Stimulated activated CD4-positive, alpha-beta T cell treated with anti-CD3 and anti-CD28 coated beads, Interleukin-1b, Interleukin-23, amount 100 ng/mL, for 4 hours (primary cell): ENCODE measurements at places on chromosomes 6 and 20.
A peak's percentile ranks its signal among the peaks of the same experiment; 100 is the strongest.

DNA sequence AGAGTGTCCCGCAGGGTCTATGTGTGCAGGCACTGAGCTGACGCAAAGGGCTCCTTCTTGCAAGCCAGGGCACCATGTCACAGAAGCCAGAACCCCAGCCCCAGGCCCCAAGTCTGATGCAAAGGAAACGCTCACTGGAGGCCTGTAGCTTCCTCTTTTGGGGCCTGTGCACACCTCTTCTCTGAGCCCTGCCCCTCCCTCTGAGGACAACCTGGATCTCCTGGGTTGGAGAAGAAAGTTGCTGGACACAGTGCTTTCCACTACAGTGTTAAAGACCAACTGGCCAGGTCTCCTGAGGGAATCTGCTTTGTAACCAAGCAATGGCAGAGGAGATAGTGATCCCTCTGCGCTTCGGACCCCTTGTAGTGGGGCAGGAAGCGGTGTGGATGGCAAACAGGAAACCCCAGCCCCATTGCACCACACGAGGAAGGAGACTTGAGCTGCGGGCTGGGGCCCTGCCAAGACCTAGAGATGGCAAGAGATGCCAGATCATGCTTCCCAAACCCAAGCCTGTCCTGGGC lies 90.0 kb downstream of the PRND start:
- no peak for DNase-seq

DNA sequence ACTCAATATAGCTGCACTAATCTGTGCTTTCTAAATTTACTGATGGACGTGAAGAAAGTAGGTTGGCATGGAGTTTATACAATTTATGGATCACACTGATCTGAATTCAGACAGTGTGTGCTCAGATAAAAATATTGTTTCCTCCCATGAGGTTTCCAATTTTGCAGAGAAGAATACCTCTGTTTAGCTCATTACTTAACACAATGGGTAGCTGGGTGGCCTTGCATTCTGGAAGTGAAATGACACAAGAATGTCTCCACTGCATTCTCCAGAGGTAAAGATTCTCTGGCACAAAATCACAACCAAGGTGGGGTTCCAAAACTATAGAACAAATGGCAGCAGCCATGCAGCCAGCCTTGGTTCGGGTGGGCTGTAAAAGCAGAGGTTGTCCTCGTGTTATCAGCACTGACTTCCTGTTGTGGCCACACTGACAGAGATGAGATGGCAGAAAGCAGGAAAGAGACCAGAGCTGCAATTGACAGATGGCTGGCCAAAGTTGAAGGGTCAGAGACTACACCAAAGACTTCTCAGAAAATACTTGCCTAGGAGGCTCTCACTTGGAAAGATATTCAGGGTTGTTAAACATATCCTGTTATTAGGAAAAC lies 50.2 kb downstream of the HDAC2 start:
- DNase-seq, result no peak

- DNase-seq, result no peak
Observed at GRCh38 chr6:113969888-113970804, 802 bp downstream of the HDAC2 start.

DNA sequence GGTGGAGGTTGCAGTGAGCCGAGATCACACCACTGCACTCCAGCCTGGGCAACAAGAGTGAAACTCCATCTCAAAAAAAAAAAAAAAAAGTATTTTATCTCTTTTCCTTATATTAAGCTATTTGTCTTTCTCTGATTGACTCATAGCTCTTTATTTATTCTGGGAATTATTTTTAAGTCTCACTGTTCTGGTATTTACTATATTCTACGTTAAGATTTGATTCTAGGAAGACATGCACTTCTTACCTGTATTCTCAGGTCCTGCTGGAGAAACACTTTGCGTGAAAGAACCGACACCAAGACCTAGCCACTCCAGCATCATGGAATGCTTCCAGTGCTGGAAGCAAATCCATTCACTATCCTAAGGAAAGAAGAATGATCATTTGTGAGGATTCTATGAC lies 17.6 kb downstream of the ZNFX1 start:
- DNase-seq, result no peak

- DNase-seq, result no peak
Observed at GRCh38 chr6:136274062-136274461, 15.6 kb downstream of the BCLAF1 start.

DNA sequence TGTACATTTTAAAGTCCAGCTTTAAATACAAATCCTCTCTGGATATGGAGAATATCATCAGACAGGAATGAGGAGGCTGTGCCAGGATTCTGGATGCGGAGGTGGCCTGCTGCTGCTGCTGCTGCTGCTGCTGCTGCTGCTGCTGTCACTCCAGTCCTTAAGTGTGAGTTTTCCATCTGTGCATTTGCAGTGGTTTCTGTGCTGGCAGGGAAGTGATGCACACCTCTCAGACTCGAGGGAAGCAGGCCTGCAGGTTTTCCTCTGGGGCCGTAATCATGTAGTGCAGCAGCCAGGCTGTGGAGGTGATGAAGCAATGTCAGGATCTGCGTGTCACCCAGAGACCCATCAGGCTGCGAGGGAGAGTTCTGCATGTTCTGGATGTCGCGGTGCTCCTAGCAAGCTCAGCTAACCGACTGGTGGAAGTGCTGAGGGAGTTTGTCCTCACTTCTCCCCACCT lies 32.0 kb downstream of the CFAP61 start:
- no peak for DNase-seq

GRCh38 chr6:35165630-35166071 lies 24.5 kb upstream of the TCP11 start:
- DNase-seq, result no peak

GRCh38 chr6:36954262-36954931 lies at the start of gene PI16:
Gene PI16, plus strand, starts transcription at chr6:36954738. Its CDS starts 23 bp downstream, at chr6:36954761.
- DNase-seq, result no peak

GRCh38 chr6:163994566-163994965 lies 580.0 kb downstream of the QKI start:
- DNase-seq, result no peak

GRCh38 chr20:32336918-32337347 lies 21.2 kb upstream of the ASXL1 start:
- no peak for DNase-seq

DNA sequence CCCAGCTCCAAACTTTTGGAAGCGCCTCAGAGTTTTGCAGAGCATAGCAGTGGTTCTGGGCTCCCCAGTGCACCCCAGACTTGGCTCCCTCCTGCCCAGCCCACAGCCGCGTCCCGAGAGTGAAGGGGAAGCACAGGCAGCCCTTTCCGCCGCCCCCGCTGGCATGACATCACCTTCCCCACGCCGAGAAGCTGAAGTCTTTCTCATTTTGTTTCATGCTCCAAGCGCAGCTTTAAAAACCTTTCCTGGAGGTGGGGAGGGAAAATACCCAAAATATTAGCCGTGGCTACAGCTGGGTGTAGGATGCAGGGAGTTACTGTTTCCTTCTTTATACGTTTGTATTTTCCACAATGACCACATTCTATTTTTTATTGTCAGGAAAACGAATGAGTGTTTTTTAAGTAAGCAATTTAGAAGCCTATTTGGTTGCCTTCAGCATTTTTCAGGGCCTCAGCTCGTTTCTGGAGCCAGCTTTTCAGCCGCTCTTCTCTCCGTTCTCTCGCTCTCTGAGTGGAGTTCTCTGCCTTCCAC lies 72.9 kb downstream of the SNX5 start:
- peak; percentile 9 for DNase-seq

DNA sequence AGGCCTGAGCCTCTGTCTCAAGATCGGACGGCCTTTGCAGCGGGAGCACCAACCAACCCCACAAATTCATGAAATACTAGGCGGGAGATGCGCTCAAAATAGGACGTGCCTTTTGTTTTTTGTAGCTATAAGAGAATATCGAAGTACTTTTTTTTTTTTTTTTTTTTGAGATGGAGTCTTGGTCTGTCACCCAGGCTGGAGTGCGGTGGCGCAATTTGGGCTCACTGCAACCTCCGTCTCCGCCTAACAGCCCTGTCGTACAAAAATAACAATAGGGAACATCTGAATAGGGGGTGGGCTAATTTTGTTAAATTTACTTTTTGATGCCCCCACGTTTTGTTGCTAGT lies 5.9 kb upstream of the TUBB2A start:
- DNase-seq, result no peak

GRCh38 chr6:3026791-3027626 lies 27.3 kb downstream of the NQO2 start:
- no peak for DNase-seq

DNA sequence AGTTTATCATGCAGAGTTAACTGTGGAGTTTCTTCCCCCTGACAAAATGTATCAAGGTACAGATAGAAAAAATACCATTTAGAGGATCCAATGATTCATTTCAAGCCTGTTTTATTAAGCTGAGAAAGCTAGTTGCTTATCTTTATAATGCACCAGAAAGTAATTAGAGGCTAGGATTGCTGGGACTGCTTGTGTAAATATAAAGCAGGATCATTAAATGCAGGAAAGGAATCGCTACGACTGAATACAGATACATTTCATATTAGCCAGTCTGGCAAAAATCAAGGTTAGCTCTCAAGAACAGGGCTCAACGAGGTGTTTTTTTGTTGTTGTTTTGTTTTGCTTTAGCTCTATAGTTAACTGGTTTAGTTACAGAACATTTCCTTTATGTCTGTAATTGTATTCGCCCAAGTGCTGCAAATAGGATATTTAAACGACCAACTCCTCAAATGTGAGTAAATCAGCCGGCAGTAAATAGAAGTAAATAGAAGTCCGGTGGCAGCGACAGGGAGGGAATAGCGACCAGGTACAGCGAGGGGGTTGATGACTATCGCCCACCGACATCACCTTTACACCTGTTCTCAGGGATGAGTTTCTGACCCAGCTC lies 748 bp downstream of the UBE2J1 start:
- DNase-seq, result no peak

DNA sequence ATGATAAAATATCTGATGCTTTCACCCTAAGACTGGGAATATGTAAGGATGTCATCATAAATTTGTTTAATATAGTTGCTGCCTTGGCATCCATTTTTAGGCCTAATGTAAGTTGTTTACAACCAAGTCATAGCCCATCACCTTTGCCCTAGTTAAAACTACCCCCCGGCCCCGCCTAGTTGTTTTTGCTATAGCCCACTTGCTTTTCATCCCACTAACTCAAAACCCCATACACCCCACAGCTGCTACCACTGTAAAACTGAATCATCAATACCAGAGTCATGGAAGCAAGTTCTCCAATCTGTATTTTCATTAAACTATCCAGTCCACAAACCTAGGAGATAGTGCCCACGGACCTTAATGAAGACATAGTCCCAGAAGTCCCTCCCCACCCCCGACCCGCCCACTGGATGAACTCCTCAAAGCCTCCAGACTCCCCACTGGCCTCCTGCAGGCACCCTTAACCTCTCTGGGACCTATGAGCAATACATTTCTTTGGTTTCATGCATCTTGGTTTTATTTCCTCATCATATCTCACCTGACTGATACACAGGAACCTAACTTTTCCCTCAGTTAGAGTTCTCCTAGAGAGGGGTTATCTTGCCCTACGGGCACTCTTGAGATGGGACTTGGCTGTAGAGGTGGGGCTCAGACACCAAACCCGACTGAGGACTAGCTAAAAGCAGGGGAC lies 12.5 kb upstream of the ZDHHC14 start:
- no peak for DNase-seq

- DNase-seq, result no peak
Observed at GRCh38 chr6:11486959-11487358, 50.6 kb upstream of the TMEM170B start.

DNA sequence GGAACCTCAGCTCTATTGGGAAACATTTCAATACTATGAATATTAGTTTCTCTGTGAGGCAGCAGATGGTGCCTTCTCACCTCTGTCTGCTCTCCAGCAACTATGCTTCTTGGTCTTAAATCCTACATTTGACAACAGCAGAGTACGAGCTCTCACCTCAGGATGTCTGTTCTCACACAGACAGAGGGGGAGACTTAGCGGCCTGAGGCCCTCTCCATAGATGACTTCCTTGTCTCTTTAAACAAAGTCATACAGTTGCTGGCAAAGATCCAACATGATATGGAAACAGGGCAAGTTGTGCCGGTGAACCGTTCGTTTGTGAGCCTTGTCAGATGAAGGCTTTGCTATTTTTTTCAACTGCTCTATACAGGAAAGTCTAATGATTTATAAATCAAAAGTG lies 43.7 kb upstream of the GABRR1 start:
- DNase-seq, result no peak

- no peak for DNase-seq
Observed at GRCh38 chr20:31908016-31908415, 37.6 kb downstream of the TTLL9 start.
